ENCODE measurements at places on chromosomes 11 and 22.

- no peaks in the 10 kb centered on the region for H3K27me3 ChIP-seq
- DNase-seq: no peak
- H3K27ac ChIP-seq: no peak overlapping the region
- H3K4me1 ChIP-seq: no peaks in the 10 kb centered on the region
These were observed 192.0 kb downstream of the GRIK4 start for GRCh38 chr11:120703358-120704152.

GRCh38 chr11:69691463-69691862 lies 12.4 kb downstream of the FGF19 start:
- no peak for DNase-seq
- H3K4me3 ChIP-seq: no peak overlapping the region
- H3K27ac ChIP-seq: no peak overlapping the region

DNA sequence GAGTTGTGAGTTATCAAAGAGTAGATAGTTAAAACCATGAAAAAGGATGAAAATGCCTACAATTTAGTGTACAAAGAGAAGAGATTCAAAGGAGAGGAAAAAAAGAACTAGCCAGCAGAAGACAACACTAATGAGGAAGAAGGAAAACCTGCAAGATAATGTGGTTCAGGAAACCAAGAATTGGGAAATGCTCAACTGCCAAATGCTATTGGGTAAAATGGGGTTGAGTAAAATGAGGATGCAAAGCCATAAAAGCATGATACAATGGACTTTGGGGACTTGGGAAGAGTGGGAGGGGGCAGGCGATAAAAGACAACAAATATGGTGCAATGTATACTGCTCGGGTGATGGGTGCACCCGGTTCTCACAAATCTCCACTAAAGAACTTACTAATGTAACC lies 7.6 kb upstream of the OR52K2 start:
- H3K27ac ChIP-seq: no peak overlapping the region
- H3K27me3 ChIP-seq: peaks cover 10% of the 10 kb centered on the region
- H3K36me3 ChIP-seq: no peaks in the 10 kb centered on the region
- no peak overlapping the region for H3K4me3 ChIP-seq
- H3K4me1 ChIP-seq: no peaks in the 10 kb centered on the region

- no peaks in the 10 kb centered on the region for H3K36me3 ChIP-seq
- H3K4me1 ChIP-seq: peaks cover 3% of the 10 kb centered on the region
- H3K27me3 ChIP-seq: peaks cover 19% of the 10 kb centered on the region
- H3K27ac ChIP-seq: no peak overlapping the region
These were observed 6.8 kb upstream of the OR8B3 start for GRCh38 chr11:124405581-124405980.

DNA sequence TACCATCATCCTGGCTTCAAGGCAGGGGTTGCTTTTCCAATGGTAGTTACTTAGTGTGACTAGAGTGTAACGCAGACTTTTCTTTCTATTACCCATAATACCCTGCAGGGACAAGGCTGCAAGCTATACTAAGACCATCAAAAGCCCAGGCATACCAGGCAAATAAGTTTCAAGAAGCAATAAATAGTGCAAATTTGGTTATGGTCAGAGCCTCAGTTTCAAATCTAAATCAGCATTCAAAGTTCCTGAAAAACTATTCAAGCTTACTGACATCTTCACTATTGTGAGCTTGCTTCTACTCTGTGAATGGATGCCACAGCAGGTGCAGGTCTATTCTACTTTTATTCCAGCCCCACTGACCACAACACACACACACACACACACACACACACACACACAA lies 2.5 kb upstream of the HBB start:
- H3K27me3 ChIP-seq: no peaks in the 10 kb centered on the region
- no peak overlapping the region for H3K4me3 ChIP-seq
- no peak for DNase-seq

DNA sequence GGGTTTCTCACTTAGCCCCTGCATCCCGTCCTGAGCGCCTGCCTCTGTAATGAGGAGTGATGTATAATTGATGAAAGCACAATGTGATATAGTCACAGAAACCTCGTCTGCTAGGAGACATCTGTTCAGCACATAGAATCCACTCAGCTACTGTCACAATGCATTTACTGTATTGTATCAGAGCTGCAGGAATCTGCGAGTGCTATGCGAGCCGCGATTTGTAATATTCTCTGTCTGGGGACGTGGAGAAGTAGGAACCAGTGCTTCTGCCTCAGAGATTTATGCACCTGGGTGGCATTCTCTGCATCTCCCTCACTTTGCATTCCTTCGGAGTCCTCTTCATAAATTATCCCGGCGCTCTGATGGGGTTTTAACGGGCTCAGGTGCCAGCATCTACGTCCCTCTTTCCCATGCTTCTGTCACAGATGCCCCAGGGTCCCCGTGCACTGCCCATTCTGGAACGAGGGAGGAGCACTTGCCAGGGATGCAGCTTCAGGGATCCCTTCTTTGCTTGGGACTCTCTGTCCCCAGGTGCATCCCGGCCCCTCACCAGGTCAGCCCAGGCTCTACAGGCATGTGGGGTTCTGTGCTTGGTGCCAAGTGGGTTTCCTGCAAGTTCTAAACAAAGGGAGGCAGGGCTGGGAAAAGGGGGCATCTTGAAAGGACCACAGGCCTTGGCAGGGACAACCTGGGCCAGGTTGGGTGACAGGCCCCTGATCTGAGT lies 205.5 kb downstream of the DSCAML1 start:
- H3K4me3 ChIP-seq: no peak overlapping the region
- DNase-seq: no peak
- H3K36me3 ChIP-seq: no peaks in the 10 kb centered on the region
- H3K27ac ChIP-seq: no peak overlapping the region

- no peak overlapping the region for H3K4me3 ChIP-seq
- no peak overlapping the region for H3K27ac ChIP-seq
- no peak for DNase-seq
- H3K36me3 ChIP-seq: peaks cover 17% of the 10 kb centered on the region
- H3K4me1 ChIP-seq: no peaks in the 10 kb centered on the region
- no peaks in the 10 kb centered on the region for H3K27me3 ChIP-seq
These were observed 37.8 kb downstream of the KCNQ1OT1 start for GRCh38 chr11:2662024-2662312.

DNA sequence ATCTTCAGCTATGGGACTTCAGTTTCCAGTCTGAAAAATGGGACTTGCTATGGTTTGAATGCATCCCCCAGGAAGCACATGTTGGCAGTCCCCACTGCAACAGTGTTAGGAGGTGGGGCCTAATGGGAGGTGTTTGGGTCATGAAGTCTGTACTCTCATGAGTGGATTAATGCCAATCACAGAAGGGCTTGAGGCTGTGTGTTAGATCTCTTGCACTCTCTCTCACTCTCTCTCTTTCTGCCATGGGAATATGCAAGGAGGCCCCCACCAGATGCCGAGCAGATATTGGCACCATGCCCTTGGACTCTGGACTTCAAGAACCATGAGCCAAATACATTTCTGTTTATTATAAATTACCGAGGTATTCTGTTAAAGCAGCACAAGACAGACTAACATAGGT lies 7.8 kb upstream of the AP1B1 start:
- H3K27ac ChIP-seq: no peak overlapping the region
- no peak overlapping the region for H3K4me3 ChIP-seq
- DNase-seq: no peak
- no peaks in the 10 kb centered on the region for H3K36me3 ChIP-seq
- H3K4me1 ChIP-seq: peaks cover 6% of the 10 kb centered on the region

GRCh38 chr11:65886826-65887722 lies 1.2 kb downstream of the FIBP start:
- H3K27me3 ChIP-seq: no peaks in the 10 kb centered on the region
- peaks cover 46% of the 10 kb centered on the region for H3K36me3 ChIP-seq
- peak overlapping the region; percentile 90 for H3K27ac ChIP-seq
- H3K4me3 ChIP-seq: peak overlapping the region; percentile 97

GRCh38 chr11:47932544-47932943 lies 47.8 kb upstream of the PTPRJ start:
- H3K4me1 ChIP-seq: peaks cover 29% of the 10 kb centered on the region
- H3K4me3 ChIP-seq: no peak overlapping the region
- no peaks in the 10 kb centered on the region for H3K36me3 ChIP-seq
- no peaks in the 10 kb centered on the region for H3K27me3 ChIP-seq

DNA sequence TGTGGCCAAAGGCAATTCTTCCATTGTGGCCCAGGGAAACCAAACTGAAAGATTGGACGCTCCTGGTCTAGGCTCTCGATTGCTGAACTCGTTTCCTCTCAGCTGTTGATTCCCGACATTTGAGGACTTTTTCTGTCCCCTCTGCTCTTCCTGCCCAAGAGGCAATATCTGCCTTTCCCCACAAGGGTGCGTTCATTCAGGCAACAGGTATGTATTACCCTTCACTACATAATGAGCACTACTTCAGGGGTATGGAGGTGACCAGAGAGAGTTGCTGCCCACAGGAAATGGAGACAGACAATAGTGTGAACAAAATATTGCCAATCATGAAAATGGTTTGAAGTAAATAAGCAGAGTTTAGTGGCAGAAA lies 8.2 kb downstream of the PTH start:
- H3K36me3 ChIP-seq: no peaks in the 10 kb centered on the region
- peaks cover 5% of the 10 kb centered on the region for H3K27me3 ChIP-seq
- H3K27ac ChIP-seq: peak overlapping the region; percentile 40
- H3K4me1 ChIP-seq: peaks cover 6% of the 10 kb centered on the region
- peak overlapping the region; percentile 65 for H3K4me3 ChIP-seq

DNA sequence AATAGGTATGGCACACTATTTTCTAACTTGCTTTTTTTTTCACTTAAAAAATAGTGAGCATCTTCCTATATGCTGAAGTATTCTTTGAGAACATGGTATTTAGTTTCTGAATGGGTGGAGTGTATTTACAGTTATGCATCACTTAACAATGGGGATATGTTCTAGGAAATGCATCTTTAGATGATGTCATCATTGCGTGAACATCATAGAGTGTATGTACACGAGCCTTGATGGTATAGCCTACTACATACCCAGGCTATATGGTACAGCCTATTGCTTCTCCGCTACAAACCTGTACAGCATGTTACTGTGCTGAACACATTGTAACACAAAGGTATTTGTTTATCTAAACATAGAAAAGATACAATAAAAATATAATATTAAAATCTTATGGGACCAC lies 124.3 kb upstream of the ASPHD2 start:
- no peaks in the 10 kb centered on the region for H3K36me3 ChIP-seq
- H3K27me3 ChIP-seq: peaks cover 14% of the 10 kb centered on the region
- H3K4me1 ChIP-seq: no peaks in the 10 kb centered on the region
- no peak overlapping the region for H3K4me3 ChIP-seq

DNA sequence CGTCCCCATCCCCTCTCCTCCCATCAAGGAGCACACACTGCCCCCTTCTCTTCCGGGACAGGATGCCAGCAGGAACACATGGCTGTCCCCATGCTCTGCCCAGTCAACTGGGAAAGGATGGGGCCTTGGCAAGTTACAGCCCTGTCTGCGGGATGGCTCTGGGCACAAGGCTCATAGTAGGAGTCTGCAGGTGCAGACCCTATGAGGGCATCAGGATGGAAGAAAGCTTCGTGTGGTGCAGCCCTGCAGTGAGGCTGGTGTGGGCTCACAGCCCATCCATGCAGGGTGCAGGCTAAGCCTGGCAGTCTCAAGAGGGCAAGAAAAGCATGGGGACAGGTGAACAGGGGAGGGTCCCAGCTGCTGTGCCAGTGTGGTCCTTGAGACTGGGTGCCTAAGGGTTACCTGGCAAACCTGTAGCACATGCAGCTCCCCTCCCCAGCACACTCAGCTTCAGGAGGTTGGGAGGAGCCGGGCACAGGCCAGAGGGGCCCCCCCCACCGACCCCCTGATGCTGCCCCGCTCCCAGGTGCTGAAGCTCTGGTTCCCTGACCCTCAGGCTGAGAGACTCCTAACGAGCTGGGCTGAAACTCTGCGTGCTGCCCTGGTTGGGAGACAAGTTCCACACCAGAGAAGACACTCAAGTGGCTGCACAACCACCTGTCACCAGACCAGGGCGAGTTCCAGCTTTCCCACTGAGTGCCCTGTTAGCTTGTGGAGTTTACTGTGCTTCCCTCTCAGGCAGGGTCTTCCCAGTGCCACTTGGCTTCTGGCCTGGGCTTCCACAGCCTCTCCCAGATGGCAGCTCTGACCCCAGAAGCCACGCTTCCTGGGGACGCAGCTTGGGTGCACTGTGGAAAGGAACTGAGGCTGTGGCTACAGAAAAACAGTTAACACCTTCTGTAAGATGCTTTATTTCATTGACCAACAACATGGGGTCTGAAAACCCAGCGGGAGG lies 3.3 kb upstream of the SCARF2 start:
- peaks cover 20% of the 10 kb centered on the region for H3K27me3 ChIP-seq
- no peak overlapping the region for H3K4me3 ChIP-seq
- H3K36me3 ChIP-seq: peaks cover 14% of the 10 kb centered on the region

GRCh38 chr11:82682003-82682751 lies 51.5 kb downstream of the FAM181B start:
- peaks cover 11% of the 10 kb centered on the region for H3K27me3 ChIP-seq
- no peak overlapping the region for H3K4me3 ChIP-seq
- no peaks in the 10 kb centered on the region for H3K36me3 ChIP-seq

- H3K4me1 ChIP-seq: peaks cover 21% of the 10 kb centered on the region
- no peaks in the 10 kb centered on the region for H3K36me3 ChIP-seq
- H3K4me3 ChIP-seq: no peak overlapping the region
These were observed 67.1 kb downstream of the SLC1A2 start for GRCh38 chr11:35352077-35352888.

- no peak for DNase-seq
- peaks cover 24% of the 10 kb centered on the region for H3K4me1 ChIP-seq
- H3K27me3 ChIP-seq: no peaks in the 10 kb centered on the region
- peak overlapping the region; percentile 24 for H3K4me3 ChIP-seq
- H3K36me3 ChIP-seq: peaks cover 69% of the 10 kb centered on the region
These were observed 13.9 kb downstream of the ACP2 start for GRCh38 chr11:47234669-47235100.

- H3K36me3 ChIP-seq: no peaks in the 10 kb centered on the region
- peaks cover 15% of the 10 kb centered on the region for H3K27me3 ChIP-seq
- DNase-seq: no peak
- H3K4me3 ChIP-seq: no peak overlapping the region
- H3K27ac ChIP-seq: no peak overlapping the region
- peaks cover 56% of the 10 kb centered on the region for H3K4me1 ChIP-seq
These were observed 41.5 kb downstream of the NECTIN1 start for GRCh38 chr11:119687373-119688046.

DNA sequence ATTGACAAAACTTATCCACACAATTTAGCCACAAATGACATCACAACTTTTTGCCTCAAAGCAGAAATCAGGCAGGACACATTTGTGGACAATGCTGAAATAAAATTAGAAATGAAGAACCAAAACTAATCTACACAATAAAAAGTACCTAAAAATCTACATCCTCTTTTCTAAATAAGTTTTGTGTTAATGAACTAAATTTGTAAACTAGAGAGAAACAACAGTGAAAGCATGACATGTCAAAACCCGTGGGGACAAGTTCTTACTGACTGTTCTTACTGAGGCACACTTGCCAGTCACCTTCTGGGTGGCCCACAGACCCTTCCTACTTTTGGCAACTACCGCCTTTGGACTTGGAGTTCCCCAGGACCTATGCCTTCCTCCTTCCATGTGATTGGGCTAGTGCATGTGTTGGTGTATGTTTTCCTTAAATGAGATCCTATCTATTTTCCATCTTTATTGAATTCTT lies 60.7 kb upstream of the MUC15 start:
- no peaks in the 10 kb centered on the region for H3K4me1 ChIP-seq
- no peaks in the 10 kb centered on the region for H3K27me3 ChIP-seq
- no peak for DNase-seq

- DNase-seq: peak; percentile 13
- H3K27ac ChIP-seq: no peak overlapping the region
- no peaks in the 10 kb centered on the region for H3K4me1 ChIP-seq
- no peak overlapping the region for H3K4me3 ChIP-seq
- peaks cover 7% of the 10 kb centered on the region for H3K27me3 ChIP-seq
- H3K36me3 ChIP-seq: no peaks in the 10 kb centered on the region
These were observed 37.6 kb downstream of the GAB4 start for GRCh38 chr22:16970446-16970845.
